ENCODE measurements at places on chromosomes 7 and 10.

DNA sequence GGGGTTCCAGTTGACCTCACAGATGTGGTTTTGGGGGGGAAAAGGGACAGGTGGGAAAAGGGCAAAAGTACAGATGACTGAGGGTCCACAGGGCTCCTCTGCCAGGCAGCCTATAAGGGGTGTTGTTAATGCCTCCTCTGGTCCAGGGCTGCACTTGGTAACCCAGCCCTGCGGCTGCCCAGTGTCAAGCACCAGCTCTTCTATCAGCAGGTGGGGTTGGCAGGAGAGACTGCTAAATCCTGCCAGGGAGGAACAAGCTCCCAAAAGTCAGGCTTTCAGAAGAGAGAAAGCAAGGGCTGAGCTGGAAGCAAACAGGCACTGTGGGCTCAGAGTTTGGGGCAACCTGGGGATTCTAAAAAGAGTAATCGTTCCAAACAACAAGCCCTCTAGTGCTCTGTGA lies 39.1 kb downstream of the LRRC20 start:
- DNase-seq: no peak

GRCh38 chr7:151173386-151174245 lies 6.1 kb upstream of the GBX1 start:
- DNase-seq: no peak

DNA sequence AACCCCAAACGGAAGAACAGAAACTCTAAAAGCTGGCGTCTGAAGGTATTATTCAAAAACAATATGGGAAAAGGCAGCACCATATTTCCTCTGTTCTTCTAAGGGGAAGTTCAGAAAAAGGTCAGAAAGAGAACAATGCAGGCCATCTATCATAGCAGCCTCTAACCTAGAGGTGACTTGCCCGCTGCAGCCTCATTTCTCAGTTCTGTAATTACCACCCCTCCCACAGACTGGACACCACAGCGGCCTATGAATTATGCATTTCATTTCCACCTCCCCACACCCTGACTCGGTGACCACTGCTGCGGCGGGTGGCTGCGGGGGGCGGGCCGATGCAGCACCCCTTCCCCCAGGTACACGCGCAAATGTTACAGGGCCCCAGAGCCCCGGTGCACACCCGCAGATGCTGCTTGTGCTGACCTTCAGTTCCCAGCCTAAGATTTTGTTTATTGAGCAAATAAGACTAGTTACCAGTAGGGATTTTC lies 125.5 kb downstream of the CLEC2L start:
- DNase-seq: no peak

DNA sequence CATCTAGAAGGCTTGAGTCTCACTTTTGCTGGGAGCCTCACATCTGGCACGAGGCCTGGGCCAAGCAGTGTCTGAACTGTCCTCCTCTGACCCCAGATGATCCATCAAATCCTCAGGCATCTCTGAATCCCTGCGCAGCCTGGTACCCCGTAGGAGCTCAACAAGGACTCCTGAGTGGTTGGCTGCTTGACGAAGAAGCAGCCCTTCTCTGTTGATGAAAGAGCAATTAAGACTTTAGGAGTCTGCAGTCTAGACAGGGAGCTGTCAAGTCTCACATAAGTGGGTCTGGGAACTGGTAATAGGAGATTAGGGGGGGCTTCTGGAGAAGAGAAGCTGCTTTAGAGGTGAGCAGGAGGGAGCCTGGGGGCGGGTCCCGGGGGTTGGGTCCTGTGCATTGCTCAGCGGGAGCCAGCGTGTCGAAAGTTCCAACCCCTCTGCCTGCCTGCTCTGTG lies 326.0 kb downstream of the RPS24 start:
- peak; percentile 37 for DNase-seq

DNA sequence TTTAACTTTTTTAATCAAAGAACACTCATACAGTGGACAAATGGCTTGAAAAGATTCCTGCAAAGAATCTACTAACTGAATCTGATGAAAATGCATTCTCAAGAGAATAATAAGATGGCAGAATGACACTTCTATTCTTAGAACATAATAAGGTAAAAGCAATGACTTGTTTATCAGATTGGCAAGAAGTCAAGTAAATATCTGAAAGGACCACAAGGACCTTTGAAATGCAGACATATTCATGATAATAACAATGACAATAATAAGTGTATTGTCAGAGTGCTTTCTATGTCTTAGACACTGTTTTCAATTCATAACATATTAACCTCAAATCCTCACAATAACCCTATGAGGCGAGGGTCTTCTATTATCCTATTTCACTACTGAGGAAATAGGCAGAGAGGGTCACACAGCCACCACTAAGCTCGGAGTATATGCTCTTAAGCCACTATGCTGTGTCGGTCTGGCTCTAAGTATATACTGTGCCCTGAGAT lies 10.6 kb downstream of the HACD1 start:
- DNase-seq: no peak

GRCh38 chr10:9577746-9578145 lies 1439.9 kb upstream of the CELF2 start:
- DNase-seq: no peak

- no peak for DNase-seq
Observed at GRCh38 chr10:14416308-14416700, 85.6 kb upstream of the FRMD4A start.

DNA sequence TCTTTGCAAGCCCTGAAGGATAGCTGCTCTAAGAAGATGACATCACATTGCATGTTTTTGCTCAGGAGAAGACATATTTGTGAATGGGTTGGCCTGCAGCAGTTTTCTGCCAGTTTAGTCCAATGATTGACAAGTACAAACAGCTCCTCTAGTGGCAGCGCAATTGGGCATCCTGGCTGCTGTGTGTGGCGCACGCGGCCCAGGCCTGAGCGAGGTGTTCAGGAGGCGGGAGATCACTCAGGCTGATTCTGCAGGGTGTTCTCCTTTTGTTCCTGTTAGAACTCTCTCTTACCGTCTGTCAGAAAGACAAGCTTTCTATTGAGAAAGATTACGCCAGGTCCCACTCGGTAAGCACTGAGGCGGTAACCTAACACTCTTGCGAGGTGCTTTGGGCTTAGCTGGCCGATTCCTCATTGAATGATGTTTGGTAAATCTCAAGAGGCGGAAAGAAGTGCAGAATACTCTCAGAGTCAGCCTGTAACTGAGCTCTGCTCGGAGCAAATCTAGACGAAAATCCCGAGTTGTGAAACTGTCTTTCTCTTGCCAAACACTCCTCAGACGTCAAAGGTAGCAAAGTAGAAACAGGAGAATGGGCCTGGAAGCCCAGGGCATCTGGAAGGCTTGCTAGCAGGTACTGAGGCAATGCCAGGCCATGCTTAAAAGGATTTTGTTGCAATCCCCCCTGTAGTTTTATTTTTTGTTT lies 219.2 kb upstream of the BMPER start:
- peak; percentile 93 for DNase-seq

- DNase-seq: no peak
Observed at GRCh38 chr7:147611431-147611830, 979.1 kb upstream of the C7orf33 start.

GRCh38 chr7:84744385-84744784 lies 442.5 kb downstream of the SEMA3D start:
- no peak for DNase-seq

GRCh38 chr7:69790977-69791724 lies 192.9 kb downstream of the AUTS2 start:
- DNase-seq: no peak

- peak; percentile 6 for DNase-seq
Observed at GRCh38 chr7:36440880-36441279, 51.2 kb downstream of the ANLN start.

GRCh38 chr10:48996329-48996728 lies 56.7 kb upstream of the LRRC18 start:
- no peak for DNase-seq

GRCh38 chr7:20346577-20346976 lies 15.9 kb downstream of the ITGB8 start:
- DNase-seq: no peak

GRCh38 chr10:5317547-5318107 lies 47.1 kb upstream of the UCN3 start:
- DNase-seq: no peak

DNA sequence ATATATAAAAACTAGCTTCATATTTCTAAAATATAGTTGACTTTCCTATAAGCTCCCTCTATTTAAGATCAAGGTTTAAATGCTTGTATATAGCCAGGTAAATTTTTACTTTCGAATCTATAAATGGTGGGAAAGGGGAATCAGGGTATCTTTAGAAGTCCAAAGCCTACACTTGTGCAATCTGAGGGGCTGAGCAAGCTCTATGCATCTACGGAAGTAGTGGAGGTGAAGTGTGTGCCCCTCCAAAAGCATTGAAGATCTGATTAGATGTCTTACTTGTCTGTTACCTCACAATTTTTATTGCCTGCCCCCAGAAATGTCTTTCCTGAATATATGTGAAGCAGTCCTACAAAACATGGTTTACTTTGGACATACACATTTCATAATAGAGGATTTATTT lies 1.6 kb downstream of the AKAP9 start:
- no peak for DNase-seq

DNA sequence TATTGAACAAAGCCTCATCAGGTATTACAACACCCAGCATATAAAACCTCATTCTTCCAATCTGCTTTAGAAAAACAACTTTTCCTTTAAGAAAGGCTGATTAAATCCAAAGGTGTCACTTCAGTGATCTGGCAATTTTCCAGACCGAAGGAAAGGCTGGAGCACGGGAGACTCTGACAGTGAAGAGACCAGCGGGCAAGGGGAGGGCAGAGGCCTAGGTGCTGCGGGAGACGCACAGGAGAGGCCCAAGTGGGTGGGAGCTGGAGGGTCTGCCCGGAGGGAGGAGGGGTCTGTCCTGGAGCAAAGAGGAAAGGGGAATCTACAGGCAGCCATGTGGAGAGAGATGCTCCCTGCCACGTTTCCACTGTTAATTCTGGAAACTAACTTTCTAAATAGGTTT lies 24.3 kb upstream of the PPP2R2D start:
- no peak for DNase-seq

GRCh38 chr10:97362310-97363033 lies 27.9 kb upstream of the FRAT2 start:
- DNase-seq: no peak

GRCh38 chr7:151847681-151848081 lies 29.2 kb downstream of the PRKAG2 start:
- no peak for DNase-seq

- DNase-seq: no peak
Observed at GRCh38 chr10:117788911-117789310, 246.4 kb downstream of the EMX2 start.

- no peak for DNase-seq
Observed at GRCh38 chr10:65544756-65545155, 1381.1 kb upstream of the LRRTM3 start.

GRCh38 chr7:149100821-149101220 lies 10.3 kb upstream of the ZNF786 start:
- DNase-seq: no peak

Data from DMS79 treated with DMSO at 0.1 percent for 48 hours (cell line).